ENCODE measurements at places on chromosomes 4 and X. TPM values are rescaled to one million over a fixed set of nuclear protein-coding genes. Genes with fewer than 3 reads are reported as not detected.

- no peak for DNase-seq
Observed at GRCh38 chr4:87151730-87152129, 68.7 kb downstream of the KLHL8 start.

DNA sequence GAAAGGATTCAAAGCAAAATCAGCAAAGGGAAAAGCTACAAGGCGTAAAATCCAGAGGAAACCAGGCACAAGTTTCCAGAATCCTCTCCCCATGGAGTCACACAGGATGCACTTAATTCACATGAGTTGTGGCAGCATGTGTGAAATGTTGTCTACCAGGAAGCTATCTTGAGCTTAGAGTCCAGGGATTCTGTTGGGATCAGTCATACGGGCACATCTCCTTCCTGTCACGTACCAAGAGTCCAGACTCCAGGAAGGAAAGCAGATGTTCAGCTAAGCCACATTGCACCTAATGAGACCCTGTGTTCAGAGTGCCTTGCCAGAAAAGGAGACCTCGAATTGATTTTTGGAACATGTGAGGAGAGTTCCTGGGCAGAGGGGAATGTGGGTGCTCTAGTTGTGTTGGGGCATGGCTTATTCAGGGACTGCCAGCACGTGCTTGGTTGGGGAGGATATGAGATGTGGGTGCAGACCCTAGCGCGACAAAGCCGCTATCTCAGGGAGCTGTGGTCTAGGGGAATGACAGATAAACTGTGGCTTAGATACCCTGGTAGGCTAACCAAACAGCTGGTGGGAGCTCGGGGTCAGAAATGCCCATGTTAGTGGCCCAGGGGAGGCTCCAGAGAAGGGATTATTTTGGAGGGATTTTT, 70.0 kb downstream of the EVC start:
- DNase-seq = no peak

THOC2 gene
- total RNA-seq = 81.8 TPM

DNA sequence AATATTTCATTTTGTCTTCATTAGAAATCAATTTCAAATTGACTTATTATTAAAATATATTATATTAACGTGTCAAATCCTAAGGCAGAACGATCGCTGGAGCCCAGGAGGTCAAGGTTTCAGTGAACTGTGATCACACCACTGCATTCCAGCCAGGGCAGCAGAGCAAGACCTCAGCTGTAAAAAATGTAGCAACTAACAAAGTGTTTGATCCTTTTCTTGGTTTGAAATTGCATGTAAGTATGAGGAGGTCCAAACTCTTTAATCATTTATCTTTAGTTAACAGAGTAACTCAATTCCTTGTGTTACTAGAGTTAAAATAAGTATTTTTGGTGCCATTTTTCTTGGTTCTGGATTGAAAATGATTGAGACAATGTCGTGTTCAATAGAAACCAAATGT, 1033.9 kb downstream of the NLGN4X start:
- no peak for DNase-seq

AFM gene
- not detected for total RNA-seq

DNA sequence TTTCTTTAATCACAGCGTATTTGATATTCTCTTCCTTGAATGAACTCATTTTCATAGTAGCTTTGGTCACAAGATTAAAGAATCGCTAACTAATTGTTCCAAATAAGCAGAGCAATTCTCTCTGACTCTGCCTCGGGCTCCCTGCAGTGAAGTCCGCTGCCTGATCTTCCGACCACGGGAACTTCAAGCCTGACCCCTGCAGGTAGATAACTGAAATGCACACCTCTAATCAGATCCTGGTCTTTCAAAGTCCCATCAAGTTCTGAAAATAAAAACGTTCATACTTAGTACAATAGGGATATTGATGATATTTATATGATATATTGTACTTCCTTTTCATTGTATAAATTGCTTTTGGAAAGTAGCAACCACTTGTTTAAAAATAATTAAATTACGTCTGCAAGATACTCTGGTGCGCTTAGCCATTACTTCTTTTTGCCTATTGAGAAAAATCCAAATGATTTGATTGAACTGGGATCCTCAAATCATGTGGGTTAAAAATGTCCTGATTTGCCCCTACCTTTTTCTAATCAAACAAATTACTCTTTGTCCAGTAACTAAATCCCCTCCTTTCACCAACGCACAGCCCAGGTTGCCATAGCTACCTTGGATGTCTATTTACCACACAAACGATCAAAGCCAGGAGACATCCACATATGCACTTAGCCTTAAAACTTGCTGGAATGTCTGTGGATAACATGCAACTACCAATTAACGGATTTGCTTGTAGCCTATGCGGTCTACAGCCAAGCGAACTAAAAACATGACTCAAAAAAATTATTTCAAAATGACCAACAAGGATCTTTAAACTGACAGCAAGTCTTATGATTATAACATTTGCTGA, 4.2 kb downstream of the MID1 start:
- DNase-seq = no peak

DRP2 gene
- 0.87 TPM for total RNA-seq

IL2RG gene
- total RNA-seq = 523 TPM

DNA sequence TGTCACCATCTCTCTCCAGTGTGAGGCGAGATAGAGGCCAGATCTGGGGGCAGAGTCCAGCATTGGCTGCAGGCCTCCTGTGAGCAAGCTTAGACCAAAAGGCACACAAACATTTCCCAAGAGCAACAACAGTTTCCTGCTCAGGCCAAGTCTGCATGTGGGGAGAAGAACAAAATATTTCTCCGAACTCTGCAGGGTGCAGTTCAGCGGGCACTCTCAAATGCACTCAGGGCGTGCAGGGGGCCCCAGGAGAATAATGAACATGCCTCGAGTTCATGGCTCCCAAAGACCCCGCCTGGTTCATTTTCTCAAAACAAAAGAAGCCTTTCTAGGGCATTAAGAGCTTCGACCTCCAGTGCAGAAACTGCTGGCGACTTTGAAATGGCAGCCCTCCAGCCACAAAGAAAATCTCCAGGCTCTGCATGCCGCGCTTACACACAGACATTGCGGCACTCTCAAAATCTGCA, 57.8 kb upstream of the HELT start:
- no peak for DNase-seq

DNA sequence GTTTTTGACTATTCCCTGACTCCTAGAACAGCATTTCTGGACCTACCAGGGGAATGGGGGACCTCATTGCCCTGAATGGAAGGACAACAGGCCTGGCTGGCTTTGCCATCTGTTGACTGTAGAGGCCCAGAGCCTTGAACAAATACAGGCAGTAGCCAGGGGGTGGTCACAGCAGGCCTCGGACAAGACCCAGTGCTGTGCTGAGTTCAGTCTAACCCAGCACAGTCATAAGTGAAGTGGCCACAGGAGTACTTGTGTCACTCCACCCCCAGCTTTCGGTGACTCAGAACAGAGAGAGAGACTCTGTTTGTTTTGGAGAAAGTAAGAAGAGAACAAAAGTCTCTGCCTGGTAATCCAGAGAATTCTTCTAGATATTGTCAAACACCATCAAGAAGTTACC, 310.0 kb downstream of the PRR32 start:
- no peak for DNase-seq

- DNase-seq = no peak
Observed at GRCh38 chrX:133648594-133648993, 233.3 kb upstream of the GPC4 start.

DNA sequence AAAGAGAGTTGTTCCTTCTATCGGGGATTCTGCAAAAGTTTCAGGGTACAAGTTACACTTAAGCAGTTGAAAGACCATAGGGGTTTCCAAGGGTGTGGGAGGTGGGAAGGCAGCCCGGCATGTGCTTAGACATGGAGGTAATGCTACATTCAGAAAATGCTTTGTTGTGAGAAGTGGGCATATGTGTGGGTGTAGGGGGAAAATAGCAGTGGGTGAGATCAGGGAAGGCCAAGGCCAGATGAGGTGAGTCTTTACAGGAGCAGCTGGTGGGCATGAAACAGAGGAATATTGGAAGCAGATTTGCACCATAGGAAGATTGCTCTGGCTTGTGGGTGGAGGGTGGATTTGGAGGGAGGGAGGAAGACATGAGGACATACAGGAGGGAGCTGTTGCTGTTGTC, 8.3 kb downstream of the CYTL1 start:
- DNase-seq = no peak

UNC5C gene
- not detected for total RNA-seq

GRCh38 chr4:56575820-56576429, 70.3 kb downstream of the ARL9 start:
- no peak for DNase-seq

SULT1E1 gene
- not detected for total RNA-seq

DNA sequence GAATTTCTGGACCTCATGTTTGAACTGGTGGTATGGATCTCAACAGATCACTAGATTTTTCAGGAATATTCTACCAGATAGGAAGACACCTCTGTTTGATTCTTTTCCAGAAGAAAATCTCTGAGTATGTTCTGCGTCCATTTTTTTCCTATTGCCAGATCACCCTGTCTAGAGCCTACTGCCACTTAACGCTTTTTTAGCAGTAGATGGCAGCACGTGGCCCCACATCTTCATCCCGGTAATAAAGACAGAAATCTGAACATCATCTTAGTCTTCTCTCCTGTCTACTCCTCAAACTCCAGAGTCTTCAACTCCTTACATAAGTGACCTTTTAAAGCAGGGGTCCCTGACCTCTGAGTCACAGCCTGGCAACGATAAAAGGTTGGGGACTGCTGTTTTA, 184.7 kb downstream of the TMA16 start:
- DNase-seq = no peak

CT45A1 gene
- not detected for total RNA-seq

PHKA1 gene
- total RNA-seq = 0.60 TPM

- no peak for DNase-seq
Observed at GRCh38 chrX:112868586-112868985, 28.0 kb upstream of the AMOT start.

DNA sequence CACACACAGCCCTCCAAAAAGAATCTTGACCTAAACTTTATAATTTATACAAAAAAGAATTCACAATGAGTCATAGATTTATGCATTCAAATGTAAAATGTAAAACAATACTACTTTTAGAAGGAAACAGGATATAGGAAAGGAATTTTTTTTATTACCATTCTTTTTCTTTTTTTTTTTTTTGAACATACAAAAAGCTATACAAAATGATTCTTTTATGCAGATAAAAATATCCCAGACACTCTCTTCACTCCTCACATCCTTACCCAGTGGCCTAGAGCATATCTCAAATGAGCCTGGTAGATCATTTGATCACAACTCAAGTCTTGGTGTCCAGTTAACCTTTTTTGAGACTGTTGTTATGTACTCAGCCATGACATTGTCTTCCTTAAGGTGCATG, 307.3 kb upstream of the KLF3 start:
- no peak for DNase-seq

CTPS2 gene
- total RNA-seq = 4.1 TPM

DNA sequence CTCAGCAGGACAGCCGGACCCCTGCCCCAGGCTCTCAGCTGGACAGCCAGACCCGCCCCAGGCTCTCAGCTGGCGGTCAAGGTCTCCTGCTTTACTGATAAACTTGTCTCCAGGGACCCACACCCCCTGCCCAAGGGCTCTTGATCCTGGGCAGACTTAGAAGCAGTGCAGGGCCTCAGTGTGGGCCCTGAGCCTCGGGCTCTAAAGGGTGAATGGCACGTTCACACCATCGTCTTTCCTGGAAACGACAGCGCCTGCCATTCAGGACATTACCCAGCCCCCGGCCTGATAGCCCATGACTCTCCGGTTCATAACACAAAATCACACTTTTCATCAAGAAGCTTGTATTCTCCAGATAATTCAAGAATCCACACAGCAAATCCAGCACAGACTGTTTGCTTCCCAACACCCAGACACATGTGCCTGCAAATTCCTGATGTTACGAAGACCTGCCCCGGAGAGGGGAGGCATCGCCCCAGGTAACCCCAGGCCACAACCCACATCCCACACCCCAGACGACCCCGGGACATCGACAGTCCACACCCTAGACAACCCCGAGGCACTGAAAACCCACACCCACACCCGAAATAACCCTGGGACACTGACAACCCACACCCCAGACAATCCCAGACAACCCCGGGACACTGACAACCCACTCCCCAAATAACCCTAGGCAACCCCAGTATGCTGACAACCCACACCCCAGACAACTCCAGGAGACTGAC, 136.8 kb downstream of the FAM53A start:
- no peak for DNase-seq

DNA sequence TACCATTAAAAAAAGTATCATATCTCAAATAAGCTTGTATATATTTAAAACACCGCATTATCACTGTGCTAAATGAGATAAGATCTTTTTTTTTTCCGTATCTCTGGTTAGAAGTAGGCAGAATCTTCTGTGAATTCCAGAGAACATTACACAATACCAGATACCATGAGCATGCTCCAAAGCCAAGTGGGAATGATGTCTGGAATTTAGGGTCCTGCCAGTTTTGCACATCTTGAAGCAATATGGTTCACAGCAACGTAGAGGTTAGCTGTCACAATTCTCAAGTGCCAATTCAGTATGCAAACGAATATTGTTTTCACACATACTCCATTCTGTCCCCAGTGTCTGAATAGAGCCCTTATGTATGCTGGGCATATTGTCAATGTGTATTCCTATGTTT, 127.5 kb upstream of the NEIL3 start:
- no peak for DNase-seq

DNA sequence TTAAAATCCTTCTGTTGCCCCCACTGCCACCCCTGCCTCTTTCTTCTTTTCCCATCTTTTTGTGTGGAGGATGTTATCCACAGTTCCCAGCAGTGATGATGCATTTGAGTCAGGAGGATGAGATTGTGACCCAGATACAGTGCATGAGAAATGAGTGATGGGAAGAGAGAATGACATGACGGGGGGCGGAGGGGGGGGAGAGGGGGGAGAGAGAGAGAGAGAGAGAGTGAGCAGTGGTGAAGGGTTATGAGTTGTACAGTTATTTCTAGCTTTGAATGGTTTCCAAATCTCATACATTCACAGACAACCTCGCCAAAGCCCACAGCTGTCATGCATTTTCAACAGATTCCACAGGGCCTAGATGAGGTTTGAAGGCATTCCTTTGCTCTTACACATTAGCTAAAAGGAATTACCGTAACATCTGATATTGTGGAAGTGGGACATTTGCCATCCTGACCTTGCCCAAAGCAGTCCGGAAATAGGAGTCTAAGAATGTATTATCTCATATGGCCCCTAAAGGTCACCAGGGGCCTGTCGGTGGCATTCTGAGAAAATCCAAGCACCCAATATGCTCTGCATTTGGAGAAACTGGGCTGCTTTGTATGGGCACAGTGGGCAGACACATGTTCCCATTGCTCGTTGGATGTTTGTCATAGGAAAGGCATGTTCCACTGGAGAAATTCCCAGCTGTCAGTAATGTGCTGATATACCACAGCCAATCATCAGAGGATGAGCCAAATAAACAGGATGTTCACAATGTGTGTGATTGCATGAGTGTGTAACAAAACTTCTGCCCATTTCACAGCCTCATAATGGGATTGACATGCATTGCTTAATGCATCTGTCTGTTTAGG, 435.8 kb downstream of the SPRY1 start:
- DNase-seq = no peak

CD40LG gene
- total RNA-seq = 114 TPM

DNA sequence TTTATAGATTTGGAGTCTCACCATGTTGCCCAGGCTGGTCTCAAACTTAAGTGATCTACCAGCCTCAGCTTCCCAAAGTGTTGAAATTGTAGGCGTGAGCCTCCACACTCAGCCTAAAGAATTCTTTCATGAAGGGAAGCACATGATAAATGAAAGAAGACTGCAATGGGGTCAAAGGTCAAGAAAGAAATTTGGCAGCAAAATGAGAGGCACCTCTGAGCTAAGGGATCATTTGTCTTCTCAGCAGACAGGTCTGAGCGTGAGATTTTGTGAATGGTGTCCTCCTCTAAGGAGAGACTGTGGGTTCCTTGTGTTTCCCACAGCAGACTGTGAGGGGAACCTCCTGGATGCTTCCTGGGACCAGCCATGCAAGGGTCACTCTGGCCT, 57.5 kb upstream of the EGFL6 start:
- no peak for DNase-seq

HS6ST2 gene
- total RNA-seq = not detected
